Activated naive CD8-positive, alpha-beta T cell treated with anti-CD3 and anti-CD28 coated beads, Interleukin-2, amount 50 U/mL, for 16 hours (primary cell): ENCODE measurements at places on chromosomes 6 and 20.

DNA sequence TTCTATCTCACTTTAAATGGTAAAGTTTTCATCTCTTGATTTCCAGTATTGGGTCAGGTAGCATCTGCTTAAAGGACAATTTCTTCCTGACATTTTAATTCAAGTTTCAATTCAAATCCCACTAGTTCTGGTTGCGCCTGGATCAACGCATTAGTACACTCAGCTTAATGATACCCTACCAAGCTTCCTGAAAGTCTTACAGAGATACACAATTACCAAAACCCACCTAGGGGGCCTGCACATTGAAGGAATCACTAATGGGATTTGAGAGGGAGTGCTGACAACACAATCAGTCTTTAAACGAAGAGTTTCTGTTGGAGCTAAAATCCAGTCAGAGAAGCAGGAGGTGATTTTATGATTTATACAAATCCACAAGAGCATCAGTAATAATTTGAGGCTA is 293.0 kb downstream of the PHF3 start:
- no peak for DNase-seq

DNA sequence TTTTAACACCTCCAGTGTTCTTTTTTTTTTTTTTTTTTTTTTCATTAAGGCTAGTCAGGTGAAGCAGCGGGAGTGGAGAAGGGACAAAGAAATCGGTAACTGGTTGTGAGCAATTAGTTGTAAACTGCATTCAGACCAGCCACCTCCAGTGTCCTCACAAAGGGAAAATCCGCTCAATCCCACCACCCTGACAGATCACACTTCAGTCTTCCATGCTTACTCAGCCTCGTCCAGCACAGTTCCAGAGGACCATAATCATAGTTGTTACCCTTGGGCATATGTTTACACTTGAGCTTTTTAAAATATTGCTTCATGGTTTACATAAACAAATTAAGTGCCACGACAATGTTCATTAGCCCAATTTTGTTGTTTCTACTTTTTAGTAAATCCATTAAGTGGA is 10.2 kb downstream of the DYNLRB1 start:
- no peak for DNase-seq

- no peak for DNase-seq
These were observed 90.0 kb downstream of the SASH1 start for GRCh38 chr6:148432462-148433195.

DNA sequence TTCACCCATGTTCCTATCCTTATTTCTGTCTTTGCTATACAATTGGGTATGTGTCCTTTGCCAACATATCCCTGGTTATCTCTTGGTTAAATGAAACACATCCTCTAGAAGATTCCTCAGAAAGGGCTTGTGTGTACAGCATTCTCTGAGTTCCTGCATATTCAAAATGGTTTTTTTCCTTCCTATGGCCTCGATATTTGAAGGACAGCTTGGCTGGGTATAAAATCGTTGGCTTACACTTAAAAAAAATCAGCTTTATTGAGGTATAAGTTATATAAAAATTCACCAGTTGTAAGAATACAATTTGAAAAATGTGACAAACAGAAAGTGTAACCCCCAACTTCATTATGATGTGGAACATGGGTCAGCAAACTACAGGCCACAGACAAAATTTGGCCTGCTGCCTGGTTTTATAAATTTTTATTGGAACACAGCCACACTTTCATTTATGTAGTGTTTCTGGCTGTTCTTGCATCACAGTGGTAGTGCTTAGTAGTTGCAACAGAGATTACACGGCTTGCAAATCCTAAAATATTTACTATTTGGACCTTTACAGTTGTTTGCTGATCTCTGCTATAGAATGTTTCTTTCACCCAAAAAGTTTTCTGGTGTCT is 16.7 kb downstream of the PCMT1 start:
- no peak for DNase-seq

- no peak for DNase-seq
These were observed 121.7 kb downstream of the NKAIN2 start for GRCh38 chr6:123925350-123925749.

GRCh38 chr6:23690453-23691049 is 435.5 kb upstream of the NRSN1 start:
- DNase-seq: no peak

- no peak for DNase-seq
These were observed 57.0 kb downstream of the FAM50B start for GRCh38 chr6:3905945-3906845.

GRCh38 chr6:24743265-24743943 is 24.4 kb upstream of the C6orf62 start:
- no peak for DNase-seq

GRCh38 chr6:169885831-169886230 is 134.4 kb downstream of the ERMARD start:
- no peak for DNase-seq

- no peak for DNase-seq
These were observed 2.6 kb downstream of the HCRTR2 start for GRCh38 chr6:55176958-55177357.

GRCh38 chr6:41155132-41155805 is 1.1 kb upstream of the TREML1 start:
- DNase-seq: no peak

GRCh38 chr20:23125159-23125558 is 39.0 kb upstream of the CD93 start:
- DNase-seq: no peak

GRCh38 chr6:164066766-164067165 is 652.2 kb downstream of the QKI start:
- DNase-seq: no peak

DNA sequence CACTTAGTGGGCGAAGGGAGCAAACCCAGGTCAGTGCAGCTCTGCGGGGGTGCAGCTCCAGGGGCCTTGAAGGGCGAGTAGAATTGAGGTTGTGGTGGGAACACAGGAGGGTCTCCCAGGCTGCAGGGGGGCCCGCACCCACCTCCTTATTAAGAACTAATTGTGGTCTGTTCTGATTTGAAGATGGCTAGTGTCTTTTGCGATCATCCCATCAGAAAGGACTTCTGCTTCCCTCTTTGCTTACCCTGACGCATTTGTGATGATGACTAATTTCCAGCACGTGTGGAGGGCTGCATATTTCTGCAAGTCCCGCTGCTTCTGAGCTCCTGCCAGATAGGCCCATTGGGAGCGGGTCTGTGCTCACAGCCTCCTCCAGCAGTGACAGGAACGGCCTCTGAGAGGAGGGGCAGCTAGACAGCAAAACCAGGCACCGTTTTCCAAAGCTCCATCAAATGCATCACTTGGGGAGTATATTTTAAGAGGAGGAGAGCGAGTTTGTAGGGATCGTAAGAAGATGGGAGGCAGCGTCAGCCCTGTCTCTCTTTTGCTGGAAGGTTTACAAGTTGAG is 268.9 kb downstream of the CDH4 start:
- no peak for DNase-seq

GRCh38 chr20:58712151-58712791 is 19.7 kb downstream of the NPEPL1 start:
- no peak for DNase-seq

- no peak for DNase-seq
These were observed 263.2 kb upstream of the PLN start for GRCh38 chr6:118284736-118285360.

GRCh38 chr6:158122048-158122447 is 46.0 kb downstream of the SERAC1 start:
- no peak for DNase-seq

GRCh38 chr6:129402244-129402643 is 307.7 kb downstream of the ARHGAP18 start:
- DNase-seq: no peak

DNA sequence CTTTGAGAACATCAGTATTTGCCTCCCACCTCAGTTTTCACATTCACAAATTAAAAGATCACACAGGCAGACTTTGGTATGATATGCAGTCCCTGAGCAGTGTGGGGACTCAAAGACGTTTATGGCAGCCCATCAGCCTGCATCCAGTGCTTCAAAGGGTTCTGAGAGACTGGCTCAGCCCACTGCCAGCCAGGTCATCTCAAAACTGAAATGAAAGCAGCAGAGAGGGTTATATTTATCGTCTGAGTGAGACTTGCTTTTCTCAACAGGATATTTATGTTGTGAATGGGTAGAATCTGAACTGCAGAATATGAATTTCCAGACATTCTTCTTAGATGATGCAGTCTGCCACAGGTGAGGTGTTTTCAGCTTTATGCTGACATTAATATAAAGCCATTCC is 159.8 kb downstream of the NRN1 start:
- DNase-seq: no peak

- no peak for DNase-seq
These were observed 94.2 kb downstream of the OLIG3 start for GRCh38 chr6:137399881-137400443.

DNA sequence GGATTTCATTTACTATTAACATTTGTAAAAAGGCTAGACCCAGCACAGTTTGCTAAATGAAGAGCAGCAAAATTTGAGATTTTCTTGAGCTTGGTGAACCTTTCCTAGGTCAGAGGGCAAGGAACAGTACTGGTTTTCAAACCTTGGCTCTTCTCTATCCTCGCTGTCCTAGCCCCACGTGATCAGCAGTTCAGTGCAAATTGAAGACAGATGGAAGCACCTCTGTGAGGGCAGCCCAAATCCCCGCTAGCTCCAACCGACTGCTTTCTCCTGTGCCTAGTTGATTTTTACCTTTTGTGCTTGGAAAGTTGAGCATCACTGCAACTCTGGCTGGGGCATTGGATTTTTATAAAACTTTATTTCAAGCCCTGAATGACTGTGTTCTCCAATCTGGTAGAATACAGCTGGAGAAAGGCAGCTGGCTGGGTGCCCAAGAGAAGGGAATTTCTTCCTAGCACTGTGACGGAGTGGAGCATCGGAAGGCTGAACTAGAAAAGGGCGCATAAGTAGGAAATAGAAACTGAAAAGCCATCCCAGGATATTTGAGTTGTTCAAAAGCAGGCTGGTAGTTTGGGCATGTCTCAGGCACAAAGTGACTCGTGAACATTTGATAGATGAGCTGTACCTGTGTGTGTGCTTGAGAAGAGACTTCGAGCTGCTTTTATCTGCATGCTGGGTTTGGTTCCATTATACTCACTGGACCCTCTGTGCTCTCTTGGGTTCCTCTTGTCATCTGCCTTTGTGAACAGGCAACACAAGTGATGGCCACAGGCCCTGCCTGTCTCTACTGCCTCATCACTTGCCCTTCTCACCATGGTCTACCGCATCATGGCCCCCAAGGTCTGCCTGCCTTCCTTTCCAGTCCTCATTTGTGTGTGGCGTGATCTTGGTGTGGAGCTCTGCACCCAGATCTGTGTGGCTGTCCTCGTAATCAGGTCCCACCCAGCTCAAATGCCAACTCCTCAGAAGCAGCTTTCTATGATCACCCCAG is 2.3 kb downstream of the RNF114 start:
- no peak for DNase-seq

DNA sequence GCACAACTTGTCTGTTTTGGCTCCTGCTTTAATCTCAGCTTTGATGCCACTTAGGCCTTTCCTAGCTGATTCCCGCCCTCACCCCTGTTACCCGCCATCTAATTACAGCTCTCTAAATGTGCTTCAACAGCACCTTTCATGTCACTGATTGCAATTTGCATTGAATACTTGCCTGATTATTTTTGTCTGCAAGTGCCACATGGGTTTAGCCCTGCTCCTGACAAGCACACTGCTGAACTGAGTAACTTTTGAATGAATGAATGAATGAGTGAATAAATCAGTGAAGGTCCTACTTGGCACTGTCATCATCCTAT is 591 bp upstream of the DCBLD1 start:
- DNase-seq: no peak

- DNase-seq: no peak
These were observed 12.6 kb downstream of the AFDN start for GRCh38 chr6:167839343-167839742.

- no peak for DNase-seq
These were observed 1120.1 kb upstream of the CITED2 start for GRCh38 chr6:140494321-140495108.

DNA sequence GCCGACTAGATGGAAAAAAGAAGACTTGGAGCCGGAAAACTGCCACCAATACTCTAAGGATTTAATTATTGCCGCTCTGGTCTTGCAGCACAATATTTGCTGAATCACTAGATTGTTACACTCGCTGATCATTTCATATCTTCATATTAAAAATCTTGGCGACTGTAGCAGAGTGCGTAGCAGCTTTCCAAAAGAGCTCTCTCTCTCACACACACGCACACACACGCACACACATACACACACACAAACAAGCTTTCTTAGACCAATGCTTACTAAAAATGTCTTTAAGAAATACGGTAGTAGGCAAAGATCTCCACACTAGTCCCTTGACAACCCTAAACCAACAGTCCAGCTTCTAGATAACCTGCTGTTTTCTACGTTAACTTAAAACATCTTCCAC is 7.7 kb downstream of the GRIK2 start:
- no peak for DNase-seq

GRCh38 chr20:57708694-57709673 is 831 bp downstream of the PMEPA1 start:
- no peak for DNase-seq
